ENCODE measurements at places on chromosomes 16 and 17.

DNA sequence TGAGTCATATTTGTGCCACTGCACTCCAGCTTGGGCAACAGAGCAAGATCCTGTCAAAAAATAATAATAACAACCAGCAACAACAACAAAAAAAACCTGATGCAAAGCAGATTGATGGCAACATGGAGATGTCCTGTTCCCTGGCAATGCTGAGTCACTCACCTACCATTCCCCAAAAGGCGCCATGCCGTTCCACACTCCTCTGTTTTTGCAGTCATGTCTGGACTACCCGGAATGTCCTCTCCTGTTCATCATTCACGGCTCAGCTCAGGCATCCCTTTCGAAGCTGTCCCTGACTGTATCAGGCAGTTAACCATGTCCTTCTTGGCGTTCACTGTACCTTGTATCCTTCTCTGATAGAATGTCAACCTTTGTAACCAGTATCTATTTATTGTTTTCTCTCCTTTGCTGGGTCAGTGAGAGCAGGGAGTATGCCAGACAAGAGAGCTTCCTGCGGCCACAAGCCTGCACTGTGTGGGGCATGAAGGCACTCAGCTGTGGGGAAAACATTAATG is 147.7 kb downstream of the ABCC12 start:
- no peak for DNase-seq

- no peak for DNase-seq
These were observed 1.4 kb upstream of the CEP295NL start for GRCh38 chr17:78904371-78904770.

GRCh38 chr17:81121841-81122733 is 43.2 kb upstream of the PVALEF start:
- DNase-seq: no peak

DNA sequence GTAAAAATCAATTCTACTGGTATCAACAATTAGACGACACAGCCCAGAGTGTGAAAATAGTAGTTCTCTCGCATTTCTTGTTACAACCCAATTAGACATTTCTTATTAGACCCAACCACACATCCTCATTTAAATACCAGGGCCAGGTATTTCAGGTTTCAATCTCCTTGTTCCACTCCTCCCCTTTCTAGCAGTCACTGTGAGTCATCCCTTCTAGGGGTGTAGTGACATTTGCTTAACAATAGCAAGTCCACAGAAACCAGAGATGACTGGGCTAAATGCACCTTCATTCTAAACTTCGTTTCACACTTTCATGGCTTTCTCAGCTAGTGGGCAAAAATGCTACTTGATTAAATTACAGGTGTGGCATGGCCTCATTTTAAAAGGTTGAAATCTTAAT is 116.9 kb upstream of the CACNG3 start:
- DNase-seq: no peak

DNA sequence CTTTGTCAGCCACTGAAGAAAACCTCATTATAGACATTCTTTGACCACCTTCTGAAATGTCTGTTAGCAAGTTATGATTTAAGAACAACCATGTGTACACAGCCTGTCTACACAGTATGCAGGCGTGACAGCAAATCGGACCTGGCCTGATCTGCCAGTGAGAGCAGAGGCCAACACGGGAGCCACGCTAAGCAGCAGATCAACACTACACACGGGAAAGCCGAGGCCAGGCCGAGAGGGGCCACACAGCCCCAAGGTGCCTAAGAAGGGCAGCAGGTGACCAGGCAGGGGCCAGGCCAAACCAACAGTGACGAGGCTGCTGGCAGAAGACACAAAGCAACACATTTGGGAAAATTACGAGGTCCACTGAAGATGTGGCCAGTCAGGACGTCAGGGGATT is 16.3 kb upstream of the FAAP100 start:
- DNase-seq: no peak

GRCh38 chr16:56860226-56861020 is 4.6 kb upstream of the SLC12A3 start:
- peak; percentile 54 for DNase-seq

DNA sequence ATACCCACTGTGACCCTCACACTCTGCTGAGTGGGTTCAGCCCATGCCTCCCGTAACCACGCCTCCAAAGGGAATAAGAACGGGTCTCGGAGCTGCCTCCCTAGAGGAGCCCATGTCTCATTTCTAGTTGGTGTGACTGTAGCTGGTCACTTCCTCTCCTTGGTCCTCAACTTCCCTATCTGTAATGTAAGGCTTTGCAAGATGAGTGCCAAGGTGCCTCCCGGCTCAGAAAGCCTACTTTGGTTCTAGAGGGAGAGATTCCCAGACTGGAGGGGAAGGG is 20.8 kb downstream of the C16orf74 start:
- no peak for DNase-seq

GRCh38 chr16:4410335-4411075 is 5.9 kb downstream of the CORO7 start:
- no peak for DNase-seq

- DNase-seq: no peak
These were observed 1.9 kb upstream of the CCDC102A start for GRCh38 chr16:57538235-57538721.

GRCh38 chr17:39597372-39598046 is 10.2 kb downstream of the NEUROD2 start:
- no peak for DNase-seq

DNA sequence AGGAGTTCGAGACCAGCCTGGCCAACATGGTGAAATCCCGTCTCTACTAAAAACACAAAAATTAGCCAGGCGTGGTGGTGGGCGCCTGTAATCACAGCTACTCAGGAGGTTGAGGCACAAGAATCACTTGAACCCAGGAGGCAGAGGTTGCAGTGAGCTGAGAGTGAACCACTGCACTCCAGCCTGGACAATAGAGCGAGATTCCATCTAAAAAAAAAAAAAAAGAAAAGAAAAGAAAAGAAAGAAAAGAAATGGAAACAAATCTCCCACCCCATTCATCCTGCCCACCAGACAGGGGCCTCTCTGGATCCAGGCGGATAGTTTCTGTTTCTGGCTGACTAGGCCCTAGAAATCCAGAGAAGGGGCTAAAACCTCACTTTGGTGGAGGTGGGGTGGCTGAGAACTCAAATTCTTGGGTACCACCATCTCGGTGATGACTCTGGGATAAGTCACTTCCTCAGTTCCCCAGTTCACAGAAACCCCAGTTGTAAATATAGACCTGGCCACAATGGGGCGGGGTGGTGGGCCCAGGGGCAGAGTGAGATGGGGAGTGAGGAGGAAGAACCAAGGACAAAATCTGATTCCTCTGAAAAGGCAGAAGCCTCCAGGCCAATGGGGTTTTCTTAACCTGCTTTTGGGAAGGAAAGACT is 22.2 kb downstream of the SOCS1 start:
- DNase-seq: peak; percentile 47

DNA sequence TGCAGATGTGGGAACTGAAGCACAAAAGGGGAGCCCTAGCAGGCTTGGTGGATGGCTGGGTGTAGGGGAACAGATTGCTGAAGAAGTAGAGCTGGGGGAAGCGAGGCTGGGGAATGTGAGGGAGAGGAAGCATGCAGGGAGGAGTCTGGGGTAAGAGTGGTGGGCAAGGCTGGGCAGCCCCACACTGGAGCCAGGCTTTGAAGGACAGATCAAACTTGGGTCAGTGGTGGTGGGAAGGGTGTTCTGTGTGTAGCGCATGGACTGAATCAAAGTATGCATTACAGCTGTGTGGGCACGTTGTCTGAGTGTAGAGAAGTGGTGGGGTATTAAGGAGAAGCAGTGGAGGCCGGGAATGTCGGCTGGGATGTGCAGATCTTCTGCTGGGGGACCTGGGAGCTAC is 116.0 kb downstream of the CYLD start:
- DNase-seq: no peak

DNA sequence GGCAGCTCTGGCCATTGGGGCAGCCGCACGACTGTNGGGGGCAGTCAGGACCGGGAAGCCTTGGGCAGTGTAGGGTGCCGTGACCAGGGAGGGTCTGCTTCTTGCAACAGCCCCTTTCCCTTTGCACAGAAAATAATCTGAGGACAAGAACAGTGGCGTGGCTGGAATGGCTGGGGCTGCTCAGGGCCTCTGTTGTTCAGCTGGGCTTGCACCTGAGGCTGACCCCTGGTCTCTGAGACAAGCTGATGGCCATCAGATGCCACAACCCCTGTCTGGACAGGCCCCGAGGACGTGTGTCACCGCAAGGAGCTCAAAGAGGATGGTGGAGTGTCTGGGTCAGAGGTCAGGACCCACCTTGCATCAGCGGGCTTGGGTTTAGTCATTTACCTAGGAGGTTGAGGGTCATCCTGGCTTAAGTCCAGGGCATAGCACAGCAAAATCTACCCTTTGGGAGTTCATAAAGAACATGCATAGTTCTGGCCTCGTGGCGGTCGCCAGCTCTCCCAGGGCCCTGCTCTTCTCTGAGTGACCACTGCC is 46.9 kb downstream of the METRNL start:
- DNase-seq: no peak

DNA sequence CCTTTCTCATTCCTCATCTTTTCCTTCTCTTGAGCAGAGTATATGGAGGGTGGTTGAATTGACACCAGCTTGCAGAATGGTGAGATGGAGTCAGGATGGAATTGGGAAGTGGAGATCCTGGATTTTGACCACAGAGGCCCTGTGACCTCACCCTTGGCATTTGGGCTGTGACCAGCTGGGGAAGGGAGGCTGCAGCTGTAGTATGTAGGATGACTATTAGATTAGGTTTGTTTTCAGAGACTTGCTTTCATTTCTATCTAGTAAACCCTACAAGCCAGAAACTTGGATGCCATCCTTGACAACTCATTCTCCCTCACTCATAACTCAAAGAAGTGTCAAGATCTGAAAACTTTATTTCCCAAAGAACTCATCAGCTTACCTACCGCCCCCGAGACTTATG is 5.9 kb downstream of the GNGT2 start:
- DNase-seq: no peak

DNA sequence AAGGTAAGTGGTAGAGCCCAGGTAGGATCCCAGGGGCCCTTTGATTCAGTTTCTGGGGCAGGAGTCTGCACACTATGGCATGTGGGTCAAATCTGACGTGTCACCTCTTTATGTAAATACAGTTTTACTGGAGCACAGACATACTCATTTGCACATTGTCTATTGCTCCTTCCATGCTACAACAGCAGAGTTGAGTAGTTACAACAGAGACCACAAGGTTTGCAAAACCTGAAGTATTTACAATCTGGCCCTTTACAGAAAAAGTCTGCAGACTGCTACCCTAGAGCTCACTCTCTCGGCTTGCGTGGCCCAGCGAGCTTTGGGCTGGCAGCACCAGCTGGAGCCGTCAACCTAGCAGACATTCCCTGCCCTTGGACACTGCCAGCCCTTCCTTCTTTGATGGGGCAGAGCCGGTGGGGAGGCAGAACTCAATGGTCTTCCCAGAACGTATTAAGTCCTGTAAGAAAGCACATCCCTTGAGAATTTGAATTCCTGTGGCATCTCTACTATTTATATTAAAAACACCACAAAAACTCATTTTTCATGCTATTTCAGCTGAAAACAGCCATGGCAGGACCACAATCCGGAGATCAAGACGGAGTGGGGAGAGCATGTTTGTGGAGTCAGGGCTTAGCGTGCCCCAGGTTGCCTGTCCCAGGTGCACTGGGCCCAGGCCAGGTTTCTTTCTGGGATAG is 133.1 kb upstream of the NUDT7 start:
- no peak for DNase-seq

GRCh38 chr17:50683434-50684287 is 24.1 kb downstream of the ANKRD40 start:
- no peak for DNase-seq

GRCh38 chr17:66834919-66835454 is at the start of gene CACNG5:
Gene CACNG5 (plus strand): TSS chr17:66835117. CDS start chr17:66877333, 42,216 bp downstream.
- DNase-seq: no peak

- peak; percentile 6 for DNase-seq
These were observed 35.7 kb downstream of the CACNA1H start for GRCh38 chr16:1188432-1189189.

DNA sequence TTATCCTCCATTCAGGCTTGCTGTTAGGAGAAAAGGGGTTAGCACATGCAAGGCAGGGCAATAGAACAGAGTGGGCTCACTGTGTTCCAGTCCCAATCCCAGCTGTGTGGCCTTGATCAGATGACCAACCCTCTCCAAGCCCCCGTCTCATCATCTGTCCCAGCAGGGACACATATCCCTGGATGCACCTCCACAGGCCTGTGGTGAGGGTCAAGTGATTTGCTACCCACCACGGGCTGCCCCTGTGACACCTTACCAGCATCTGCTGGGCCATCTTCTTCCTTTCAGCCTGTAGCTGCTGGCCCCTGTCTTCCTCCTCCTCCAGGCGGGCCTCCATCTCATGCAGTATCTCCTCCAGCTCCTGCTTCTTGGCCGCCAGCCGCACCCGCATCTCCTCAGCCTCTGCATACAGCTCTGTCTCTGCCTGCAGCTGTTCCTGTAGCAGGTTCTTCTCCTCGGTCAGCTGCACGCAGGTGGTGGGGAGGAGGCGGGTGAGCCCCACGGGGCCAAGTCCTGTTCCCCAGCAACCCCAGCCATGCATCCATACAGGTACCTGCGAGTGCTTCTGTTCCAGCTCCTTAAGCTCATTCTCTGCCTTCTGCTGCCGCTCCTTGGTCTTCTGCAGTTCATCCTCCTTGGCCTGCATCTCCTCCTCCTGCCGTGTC is 91.3 kb downstream of the NDE1 start:
- DNase-seq: no peak
